ENCODE measurements at places on chromosomes 7 and 10.

DNA sequence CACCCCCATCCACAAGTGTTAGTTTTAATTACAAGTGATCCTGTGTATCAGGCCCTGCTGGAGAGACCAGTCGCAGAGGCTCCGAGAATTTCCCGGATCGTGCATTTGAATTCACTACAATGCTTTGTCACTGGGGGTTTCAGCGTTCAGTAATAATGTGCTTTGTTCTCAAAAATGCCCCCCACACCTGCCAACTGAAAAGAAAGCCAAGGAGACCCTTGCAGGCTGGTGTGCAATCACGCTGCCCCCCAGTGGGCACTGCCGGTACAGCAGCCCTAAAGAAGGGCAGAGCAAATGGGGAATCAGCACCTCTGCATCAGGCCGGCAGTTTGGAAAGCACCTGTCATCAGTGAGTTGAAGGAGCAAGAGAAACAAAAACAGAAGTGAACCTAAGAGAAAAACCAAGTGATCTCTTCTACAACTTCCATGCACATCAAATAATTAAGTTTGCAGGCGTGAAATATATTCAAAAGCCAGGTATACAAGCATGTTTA, 177.6 kb downstream of the PARD3 start:
- peak; percentile 59 for DNase-seq

DNA sequence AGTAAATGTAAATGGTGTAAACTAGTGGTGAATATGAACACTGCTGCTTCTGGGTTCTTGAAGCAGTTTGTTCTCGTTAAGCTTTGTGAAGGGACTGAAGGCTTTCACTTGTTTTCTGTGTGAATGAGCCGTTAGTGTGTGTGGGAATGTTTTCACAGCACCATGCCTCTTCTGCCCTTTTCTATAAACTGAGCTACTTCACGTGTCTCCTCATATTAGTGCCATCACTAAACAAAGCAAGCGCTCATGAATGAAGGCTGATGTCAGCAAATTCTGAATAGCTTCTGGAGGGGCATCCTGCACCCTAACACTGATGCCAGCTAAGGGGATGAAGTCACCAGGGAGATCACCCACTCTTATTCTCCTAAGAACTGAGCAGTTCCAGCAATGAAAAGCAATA, 205.6 kb upstream of the ETV1 start:
- no peak for DNase-seq

GRCh38 chr10:102729029-102730026, 14.4 kb upstream of the WBP1L start:
- DNase-seq: peak; percentile 38

- no peak for DNase-seq
Measured at GRCh38 chr10:103911021-103911459, 6.9 kb downstream of the STN1 start.

- no peak for DNase-seq
Measured at GRCh38 chr7:101168412-101169049, 3.2 kb upstream of the VGF start.

GRCh38 chr10:100163704-100164621, 21.9 kb downstream of the ERLIN1 start:
- DNase-seq: no peak

- DNase-seq: no peak
Measured at GRCh38 chr7:105021967-105022366, 8.0 kb downstream of the KMT2E start.

- no peak for DNase-seq
Measured at GRCh38 chr7:73945022-73945421, 83.0 kb upstream of the ELN start.

GRCh38 chr7:74417419-74417971, 36.2 kb upstream of the GTF2IRD1 start:
- DNase-seq: peak; percentile 27

GRCh38 chr7:146346096-146346495, 229.5 kb downstream of the CNTNAP2 start:
- no peak for DNase-seq

DNA sequence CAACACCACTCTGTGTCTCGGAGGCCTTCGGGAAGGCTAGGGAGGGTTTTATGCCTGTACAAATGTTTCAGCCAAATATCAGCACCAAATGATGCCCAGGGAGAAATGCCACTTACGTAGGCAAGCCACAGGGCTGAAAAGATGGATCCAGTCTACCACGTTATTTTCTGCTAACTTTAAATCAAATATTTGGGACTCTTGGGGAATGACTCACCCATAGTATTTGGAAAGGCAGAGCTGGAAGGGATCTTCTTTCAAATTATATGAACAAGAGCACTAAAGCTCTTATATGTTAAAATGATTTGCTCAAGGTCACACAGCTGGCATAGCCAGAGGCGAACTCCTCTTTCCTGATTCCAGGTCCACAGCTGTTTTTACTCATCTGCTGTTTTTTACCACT, 591.4 kb downstream of the SORCS1 start:
- no peak for DNase-seq

DNA sequence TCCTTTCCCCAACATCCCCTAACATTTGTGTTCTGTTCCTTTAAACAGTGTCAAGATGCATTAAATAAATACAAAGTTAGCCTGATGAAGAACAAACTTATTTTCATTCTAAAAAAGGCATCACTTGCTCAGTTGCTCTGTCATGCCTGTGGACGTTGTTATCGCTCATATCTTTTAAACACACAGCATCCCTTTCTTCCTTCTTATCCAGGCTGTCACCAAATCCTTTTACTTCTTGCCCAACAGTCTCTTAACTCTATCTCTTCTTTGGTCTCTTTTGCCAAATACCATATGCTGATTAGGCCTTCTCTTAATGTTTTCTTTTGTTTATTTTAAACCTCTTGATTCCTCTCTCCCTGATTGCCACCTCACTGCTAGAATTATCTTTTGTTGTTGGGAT, 43.9 kb downstream of the DKK1 start:
- no peak for DNase-seq

DNA sequence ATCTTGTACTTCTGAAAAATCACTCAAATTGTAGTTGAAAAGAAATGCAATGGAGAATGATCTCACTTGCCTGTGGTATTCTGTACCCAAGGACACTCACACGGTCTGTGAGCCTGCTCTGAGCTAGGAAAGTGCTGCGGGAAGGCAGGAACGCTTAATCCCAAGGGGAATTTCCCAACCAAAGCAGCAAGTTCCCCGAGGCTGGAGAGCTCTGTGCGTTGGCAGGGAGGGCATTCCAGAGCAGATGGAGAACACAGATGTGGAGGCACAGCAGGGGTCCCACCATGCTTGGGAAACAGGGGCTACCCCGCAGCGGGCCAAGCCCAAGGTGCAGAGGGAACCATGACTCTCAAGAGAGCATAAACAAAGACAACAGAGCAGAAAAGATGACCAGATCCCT, 13.6 kb downstream of the SVIL start:
- no peak for DNase-seq

DNA sequence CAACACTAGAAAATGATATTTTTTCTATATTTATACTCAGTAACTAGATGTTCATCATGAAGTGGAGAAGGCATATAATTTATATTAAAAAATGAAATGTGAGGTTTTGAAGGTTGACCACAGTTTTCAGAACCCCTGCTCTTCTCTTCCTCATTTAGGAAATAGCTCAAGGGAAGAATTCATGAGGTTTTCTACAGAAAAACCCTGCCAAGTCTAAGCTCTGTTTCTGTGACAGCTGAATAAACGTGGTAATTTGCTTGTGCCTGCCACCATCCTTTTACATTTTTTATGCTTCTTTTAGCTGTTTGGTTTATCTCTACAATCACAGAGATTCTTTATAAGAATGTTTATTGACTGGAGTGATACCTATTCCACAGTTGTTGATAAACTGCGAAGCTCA, 630.3 kb upstream of the POT1 start:
- no peak for DNase-seq

Data from stimulated activated CD8-positive, alpha-beta memory T cell treated with anti-CD3 and anti-CD28 coated beads, Interleukin-7, amount 100 ng/mL, for 24 hours (primary cell).